Panc1 (cell line): ENCODE measurements at places on chromosomes 16 and 17.
A peak's percentile ranks its signal among the peaks of the same experiment; 100 is the strongest.

DNA sequence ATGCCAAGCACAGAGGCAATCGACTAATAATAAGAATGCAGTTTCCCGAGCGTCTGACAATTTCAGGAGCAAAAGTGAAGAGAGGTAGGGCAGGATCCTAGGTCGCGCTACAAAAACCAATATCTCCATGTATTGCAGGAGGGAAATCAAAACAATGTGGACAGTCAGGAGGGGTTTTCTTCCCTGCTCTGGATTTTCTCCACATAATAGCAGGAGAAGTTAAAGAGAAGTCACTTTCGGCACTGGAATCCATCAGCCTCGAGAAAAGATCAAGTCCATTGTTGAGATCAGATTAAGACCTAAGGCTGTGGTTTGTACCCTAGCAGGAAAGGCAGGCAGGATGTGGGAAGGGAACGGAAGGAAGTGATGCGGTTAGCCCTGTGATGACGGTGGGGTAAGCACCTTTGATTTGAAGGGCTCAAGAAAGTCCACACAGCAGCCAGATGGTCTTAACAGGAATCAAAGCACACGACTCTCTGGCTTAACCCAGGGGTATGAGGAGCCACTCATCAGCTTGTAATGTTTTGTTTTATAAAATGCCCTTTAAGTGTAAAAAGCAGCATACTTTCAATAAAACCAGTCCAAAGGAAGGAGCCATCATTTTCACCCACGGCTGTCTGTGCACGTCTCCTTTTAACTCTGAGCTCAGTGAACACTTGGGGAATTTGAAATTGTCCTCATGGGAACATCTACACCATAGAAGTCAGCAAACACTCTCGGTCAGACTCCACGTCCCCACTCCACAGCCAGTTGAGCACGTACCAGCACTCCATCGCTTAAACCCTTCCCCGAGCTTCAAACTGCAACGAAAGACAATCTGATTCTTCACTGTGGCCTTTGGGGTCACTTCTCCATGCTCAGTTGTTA, 15.8 kb upstream of the AKTIP start:
- DNase-seq: no peak

- no peak for DNase-seq
These were observed 60.6 kb downstream of the RAB11FIP4 start for GRCh38 chr17:31452101-31452500.

GRCh38 chr17:34709158-34709754, 129.9 kb downstream of the TMEM132E start:
- DNase-seq: no peak

DNA sequence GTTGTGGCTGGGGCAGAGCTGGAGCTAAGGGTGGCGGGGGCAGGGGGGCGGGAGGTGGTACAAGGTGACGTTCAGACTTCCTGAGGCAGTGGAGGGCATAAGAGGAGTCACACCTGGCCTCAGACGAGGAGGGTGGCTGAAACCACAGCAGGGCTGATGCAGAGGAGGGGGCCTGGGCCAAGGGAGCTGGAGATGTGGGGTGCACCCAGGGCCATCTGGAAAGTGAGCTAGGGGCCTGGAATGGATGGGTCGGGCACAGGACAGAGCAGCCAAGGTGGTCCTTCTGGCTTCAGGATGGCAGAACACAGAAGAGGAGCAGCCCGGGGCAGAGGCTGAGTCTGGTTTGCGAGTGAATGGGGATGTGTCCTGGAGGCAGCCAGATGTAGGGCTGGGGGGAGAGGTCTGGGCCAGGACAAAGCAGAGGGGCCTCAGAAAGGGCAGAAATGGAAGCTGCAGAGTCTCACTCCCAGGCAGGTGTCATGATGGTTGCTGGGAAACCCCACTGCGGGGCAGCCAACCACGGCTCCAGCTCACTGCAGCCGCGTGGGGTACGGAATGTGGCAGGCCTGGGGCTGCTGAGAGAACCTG, 57.6 kb downstream of the PRMT7 start:
- no peak for DNase-seq

- no peak for DNase-seq
These were observed 1.3 kb downstream of the HGS start for GRCh38 chr17:81685108-81685507.

DNA sequence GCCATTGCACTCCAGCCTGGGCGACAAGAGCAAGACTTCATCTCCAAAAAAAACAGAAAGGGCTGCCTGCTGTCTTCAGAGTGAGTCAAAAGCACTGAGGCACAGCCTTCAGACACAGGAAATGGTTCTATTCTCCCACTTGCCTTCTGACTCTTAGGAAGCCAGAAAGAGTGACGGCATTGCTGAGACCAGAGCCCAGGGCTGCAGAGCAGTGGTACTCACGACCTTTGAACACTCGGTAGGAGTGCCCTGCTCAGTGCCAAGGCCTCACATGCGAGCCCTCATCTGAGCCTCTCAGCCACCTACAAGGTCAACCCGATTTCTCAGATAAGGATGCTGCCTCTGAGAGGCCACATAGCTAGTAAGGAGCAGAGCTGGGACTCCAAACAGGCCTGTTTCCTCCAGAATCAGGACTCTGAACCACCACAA, 3.5 kb upstream of the ITGAE start:
- DNase-seq: no peak

DNA sequence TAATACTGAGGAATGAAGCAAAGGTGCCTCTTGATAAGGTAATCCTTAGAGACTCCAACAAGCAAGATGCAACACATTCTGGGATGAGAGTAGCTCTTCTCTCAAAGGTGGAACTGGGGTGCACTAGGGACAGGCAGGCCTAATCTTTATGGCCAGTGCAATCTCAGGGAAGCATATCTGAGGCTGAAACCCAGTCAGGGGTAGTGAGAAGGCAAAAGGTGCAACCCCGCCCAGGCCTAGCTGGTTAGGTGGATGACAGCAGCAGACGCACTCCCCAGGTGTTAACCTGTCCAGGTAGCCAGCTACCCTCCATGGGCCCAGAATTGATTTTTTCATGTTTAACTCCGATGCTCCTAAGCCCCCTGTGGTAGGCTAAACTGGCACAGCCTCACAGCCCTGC, 9.9 kb upstream of the SLC46A1 start:
- DNase-seq: no peak

- DNase-seq: no peak
These were observed 780 bp upstream of the DCAKD start for GRCh38 chr17:45052052-45052772.

GRCh38 chr16:51755577-51756355, 604.7 kb upstream of the SALL1 start:
- DNase-seq: no peak

GRCh38 chr16:47727131-47727530, 266.0 kb downstream of the PHKB start:
- no peak for DNase-seq

- peak; percentile 47 for DNase-seq
These were observed 51.2 kb upstream of the CDH5 start for GRCh38 chr16:66315210-66315825.

- DNase-seq: no peak
These were observed 148.2 kb downstream of the SNX29 start for GRCh38 chr16:12124742-12125141.

- DNase-seq: peak; percentile 60
These were observed 749 bp downstream of the GRIN2A start for GRCh38 chr16:10181196-10182162.

DNA sequence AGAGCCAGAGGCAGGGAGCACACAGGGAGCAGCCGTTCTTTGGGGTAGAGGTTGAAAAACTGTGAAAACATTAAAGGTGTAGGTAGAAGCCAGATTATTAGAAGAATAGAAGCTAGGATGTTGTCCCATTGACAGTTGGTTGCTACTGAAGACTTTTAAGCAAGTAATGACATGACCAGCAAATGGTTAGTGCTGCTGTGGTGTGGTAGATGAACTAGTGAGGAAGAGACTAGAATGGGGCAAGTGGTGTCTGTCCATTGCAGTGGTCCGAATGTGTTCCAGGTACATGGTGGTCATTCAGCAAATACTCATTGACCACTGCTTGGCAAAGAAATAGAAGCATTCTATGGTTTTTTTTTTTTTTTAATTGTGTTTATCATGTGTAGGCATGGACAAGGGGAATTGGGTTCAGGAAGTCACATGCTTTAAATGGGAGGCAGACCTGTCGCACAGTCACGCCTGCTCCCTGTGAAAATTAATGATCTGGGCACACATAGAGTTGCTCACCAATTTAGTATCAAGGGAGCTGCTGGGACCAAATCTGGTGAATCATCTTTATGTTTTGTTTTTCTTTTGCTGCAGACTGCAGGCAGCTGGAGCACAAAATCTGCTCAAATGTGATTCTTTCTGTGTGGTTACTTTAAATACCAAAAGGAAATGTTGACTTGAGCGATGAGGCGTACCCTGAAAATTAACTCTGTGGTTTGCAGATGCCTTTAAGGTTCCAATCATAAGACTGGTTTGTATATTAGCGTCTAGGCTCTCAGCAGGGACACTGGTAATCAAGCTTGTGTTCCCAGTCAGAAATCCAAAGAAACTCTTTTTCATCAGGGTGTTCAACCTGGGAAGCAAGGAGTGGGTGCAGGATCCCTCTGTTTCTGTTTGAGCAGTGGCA, 30.7 kb downstream of the YPEL2 start:
- no peak for DNase-seq

- DNase-seq: no peak
These were observed 86.3 kb downstream of the MYH11 start for GRCh38 chr16:15770512-15770911.

DNA sequence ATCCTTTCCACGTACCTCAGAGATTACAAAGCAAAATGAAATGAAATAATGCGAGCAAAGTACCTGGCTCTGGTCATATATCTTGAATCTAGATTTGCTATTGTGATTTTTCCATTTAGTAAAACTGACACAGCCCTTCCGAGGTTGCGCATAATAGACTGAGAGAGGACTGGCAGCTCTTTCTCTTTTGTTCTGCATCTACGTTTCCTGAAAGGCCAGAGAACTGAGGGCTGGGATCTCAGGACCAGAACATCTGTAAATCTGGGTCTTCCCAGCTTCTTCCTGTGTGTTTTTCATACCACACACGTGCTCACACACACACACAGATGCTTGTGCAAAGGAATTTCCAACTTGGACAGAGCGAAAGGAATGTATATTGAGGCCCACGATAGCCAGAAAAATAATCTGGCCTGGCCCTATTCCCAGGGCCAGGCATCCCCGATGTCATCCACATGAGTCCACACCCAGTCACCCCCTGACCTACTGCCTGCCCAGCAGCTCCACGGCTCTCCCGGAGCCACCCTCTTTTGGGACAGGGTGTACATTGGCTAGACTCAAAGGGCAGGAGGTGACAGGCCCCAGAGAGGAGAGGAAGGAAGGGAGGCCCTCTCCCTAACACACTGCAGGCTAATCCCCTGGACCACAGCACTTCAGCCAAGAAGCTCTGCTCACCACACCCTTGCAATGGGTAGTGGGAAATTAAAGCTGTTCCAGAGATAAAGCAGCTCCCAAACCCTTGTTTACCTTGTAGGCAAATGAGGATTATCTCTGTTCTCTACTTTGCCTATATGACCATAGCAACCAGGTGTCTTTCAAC, 41.8 kb downstream of the NOL11 start:
- no peak for DNase-seq

- DNase-seq: no peak
These were observed 719 bp downstream of the PMFBP1 start for GRCh38 chr16:72171236-72171635.

GRCh38 chr16:72934636-72935403, 113.1 kb downstream of the ZFHX3 start:
- no peak for DNase-seq

DNA sequence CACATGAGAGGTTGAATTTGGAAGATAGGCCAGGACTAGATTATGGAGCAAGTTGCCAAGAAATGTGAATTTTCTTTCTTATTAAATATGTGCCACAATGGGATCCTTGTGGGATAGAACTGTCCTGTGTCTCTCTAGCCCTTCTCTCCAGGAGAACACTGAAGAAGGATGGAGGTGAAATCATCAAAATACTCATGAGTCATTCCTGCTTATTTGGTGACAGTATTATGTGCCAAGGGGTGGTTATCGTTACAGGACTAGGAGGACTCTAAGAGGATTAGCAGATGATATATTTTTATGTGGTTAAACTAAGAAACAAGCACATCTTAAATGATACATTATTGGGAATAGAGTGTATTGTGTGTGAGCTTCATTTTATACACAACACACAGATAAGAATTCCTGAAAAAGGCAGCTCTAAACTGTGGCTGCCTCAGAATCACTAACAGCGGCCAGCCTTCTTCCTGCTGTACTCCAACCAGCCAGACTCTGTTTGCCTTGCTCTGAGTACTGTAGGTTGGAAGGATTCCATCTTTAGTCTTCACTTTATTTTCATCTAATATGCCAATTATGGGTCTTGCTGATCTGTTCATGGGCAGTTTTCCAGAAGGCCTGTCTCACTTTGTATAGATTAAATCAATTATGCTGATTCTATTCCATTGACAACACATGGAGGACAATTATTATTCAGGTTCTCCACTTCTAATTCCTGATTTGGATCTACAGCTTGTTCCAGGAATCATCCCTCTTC, 325.8 kb downstream of the ABCC12 start:
- DNase-seq: no peak

GRCh38 chr17:6361733-6362132, 73.2 kb downstream of the AIPL1 start:
- no peak for DNase-seq

GRCh38 chr16:85104147-85104546, 8.1 kb downstream of the CIBAR2 start:
- no peak for DNase-seq

DNA sequence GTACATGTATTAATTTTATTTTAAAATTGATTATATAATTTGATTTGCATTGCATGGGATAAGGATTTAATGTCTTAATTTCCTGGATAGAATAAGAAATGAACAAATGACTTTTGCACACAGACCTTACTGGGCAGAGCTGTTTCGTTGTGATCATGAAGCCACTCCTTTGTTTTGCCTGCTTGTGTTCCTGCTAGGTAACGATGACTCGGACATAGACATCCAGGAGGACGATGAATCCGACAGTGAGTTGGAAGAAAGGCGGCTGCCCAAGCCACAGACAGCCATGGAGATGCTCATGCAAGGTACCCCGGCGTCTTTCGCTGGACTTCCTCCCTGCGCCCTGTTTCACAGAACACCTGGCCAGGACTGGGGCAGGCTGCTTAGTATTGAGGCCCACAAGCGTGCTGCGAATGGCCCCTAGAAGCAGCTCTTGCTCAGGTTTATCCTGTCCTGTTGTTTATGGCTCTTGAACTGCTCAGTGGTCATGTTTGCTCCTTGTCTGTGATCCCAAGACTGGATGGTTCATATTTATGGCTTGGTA, 29.6 kb downstream of the CLUAP1 start:
- DNase-seq: no peak
